ENCODE measurements at places on chromosomes 16 and 17.

DNA sequence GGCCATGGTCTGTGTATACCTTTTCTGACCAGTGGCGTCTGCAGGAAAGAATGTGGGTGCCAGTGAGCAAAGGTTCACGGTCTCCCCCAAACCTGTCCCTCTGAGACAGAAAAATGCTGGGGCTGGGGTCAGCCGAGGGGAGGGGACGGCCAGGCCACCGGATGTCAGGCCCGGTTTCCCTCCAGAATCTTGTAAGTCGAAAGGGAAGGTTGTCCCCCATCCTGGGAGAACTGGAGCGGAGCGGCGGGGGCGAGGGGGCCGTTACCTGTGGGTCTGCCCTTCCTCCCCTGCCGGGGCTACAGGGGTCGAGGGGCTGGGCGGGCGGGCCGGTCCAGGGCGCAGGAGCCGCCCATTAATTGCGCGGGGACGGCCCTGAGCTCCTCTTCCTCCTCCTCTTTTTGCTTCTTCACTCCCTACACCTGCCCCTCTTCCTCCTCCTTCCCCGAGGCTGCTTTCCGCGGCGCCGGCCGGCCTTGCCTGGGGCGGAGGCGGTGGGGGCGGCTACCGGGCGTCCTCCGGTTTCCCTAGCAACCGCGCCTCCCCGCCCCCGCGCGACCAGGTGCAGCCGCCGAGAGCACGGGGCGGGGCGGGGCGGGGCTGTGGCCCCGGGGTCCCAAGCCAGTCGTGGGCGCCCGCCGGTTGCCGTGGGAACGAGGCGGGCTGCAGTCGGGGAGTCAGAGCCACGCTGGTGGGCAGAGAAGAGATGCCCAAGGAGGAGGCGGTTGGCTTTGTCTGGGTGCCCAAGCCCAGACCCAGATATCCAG lies at the start of gene MARCHF10:
Gene MARCHF10, minus strand, starts transcription at position 503 of the 764 bp plus-strand sequence. CDS start 6,579 bp downstream, outside the sequence.
- DNase-seq = no peak

GRCh38 chr17:39979893-39980350 lies 685 bp upstream of the PSMD3 start:
- no peak for DNase-seq

DNA sequence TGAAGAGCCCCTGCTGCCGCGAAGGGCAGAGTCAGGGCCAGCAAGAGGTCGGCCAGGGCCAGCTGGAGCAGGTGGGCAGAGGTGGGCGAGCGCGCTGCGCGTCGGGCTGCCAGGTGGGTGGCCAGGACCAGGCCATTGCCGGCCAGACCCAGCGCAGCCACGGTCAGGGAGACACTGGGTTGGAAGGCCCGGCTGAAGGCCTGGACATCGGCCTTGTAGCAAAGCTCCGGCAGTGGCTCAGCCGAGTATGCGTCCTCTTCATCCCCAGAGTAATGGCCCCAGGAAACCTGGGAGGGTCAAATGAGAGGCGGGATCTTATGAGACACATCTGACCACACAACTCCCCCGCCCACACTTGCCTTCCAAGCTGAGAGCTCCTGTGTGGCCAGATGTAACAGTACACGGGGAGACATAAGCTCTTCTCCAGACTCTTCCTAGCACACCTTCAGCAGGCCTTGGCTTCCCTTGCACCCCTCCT lies 1.3 kb downstream of the CCR10 start:
- DNase-seq = no peak

DNA sequence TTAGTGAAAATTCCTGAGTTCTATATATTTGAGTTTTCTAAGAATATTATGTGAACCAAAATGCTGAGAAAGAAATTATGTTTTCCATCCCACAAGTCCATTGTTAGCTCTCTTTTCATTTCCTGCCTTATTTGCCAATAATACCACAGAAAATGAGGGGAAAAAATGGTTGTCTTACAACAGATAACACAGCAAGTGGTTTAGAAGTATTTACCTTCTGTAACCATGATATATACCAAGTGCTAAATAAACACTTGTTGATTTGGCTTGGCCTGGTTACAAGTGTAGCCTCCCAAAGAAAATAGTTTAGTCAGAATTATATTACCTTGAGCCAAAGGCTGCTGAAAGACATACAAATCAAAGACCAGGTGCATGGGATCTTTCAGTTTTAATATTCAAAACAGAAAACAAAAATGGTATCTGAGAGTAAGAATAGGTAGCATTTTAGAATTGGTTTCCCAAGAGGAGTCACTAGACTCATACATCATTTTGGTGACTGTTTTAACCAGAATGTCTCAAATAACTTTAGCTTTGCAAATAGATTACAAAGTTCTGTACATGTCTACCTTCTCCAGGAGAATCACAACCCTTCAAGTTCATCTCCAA lies 439.8 kb upstream of the DYNLRB2 start:
- no peak for DNase-seq

DNA sequence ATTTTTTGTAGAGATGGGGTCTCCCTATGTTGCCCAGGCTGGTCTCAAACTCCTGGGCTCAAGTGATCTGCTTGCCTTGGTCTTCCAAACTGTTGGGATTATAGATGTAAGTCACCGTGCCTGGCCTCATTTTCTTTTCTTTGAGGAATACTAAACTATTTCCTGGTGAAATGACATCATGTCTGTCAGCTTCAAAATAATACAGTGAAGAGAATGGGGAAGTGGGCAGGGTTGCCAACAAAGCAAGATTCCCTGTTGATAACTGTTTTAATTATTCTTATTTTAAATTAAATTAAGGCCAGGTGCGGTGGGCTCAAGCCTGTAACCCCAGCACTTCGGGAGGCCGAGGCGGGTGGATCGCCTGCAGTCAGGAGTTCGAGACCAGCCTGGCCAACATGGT lies 21.1 kb downstream of the PIPOX start:
- no peak for DNase-seq

DNA sequence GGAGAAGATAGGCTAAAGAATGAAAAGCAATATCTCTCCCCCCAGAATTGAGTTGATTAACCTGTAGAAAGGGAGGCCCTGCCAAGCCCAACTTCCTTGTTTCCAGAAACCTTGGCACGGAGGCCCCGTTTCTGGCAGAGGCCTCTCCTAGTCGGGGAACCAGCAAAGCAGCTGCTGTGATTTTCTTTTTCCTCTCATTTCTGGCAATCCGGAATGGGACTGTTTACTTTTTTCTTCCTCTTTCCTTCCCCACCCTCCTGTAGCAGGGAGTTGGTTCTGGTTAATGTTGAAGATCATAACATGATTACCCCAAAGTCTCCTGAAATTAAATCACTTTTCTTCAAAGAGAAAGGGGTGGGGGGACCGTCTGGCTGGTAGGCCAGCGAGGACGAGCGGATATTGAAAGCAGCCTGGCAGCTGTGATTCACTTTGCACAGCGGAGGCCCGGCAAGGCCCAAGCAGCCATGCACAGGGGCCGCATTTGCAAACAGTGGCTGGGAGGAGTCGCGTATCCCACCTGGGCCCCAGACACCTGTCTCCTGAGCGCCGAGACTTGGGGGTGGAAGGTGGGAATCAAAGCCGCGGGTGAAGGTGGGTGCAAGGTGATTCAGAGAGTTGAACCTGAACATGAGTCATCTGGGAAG lies 51.5 kb downstream of the NTN1 start:
- no peak for DNase-seq

- no peak for DNase-seq
Measured at GRCh38 chr17:71438631-71439146, 682.1 kb upstream of the SOX9 start.

DNA sequence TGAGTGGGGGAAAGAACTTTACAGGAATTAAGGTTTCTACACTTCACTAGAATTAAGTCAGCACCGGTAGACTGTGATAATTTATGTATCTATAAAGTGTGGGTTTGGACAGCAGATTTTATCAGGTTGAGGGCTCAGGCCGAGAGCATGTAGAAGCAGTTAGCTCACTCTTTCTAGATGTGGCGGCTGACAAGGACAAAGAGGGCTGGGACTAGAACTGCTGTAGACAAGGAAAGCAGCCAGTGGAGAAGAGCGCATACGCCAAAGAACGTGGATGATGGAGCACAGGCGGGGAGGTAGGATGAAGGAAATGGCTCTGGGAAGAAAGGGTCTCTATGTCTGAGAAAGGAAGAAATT lies 504 bp upstream of the GOSR1 start:
- peak; percentile 14 for DNase-seq

GRCh38 chr17:72143245-72143644 lies 22.4 kb downstream of the SOX9 start:
- no peak for DNase-seq

DNA sequence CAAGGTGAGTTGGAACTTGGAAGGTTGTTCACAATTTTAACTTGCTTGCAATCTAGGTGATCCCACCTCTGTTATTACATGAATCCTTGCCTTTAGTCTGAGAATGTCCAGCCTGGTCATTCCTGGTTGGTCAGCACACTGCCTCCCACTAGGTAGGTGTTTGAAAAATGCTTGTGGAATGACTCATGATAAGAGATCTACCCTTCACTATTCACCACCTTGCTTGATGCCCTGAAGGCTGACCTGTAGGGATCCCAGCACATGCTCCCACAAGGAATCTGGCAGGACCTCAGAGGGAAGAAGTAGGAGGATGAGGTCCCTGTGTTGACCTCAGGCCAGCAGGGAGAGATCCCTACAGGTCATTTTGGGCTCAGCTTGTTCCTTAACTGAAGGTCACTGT lies 30.2 kb upstream of the ABCA3 start:
- DNase-seq = no peak

- no peak for DNase-seq
Measured at GRCh38 chr16:50399411-50399810, 30.6 kb upstream of the BRD7 start.

DNA sequence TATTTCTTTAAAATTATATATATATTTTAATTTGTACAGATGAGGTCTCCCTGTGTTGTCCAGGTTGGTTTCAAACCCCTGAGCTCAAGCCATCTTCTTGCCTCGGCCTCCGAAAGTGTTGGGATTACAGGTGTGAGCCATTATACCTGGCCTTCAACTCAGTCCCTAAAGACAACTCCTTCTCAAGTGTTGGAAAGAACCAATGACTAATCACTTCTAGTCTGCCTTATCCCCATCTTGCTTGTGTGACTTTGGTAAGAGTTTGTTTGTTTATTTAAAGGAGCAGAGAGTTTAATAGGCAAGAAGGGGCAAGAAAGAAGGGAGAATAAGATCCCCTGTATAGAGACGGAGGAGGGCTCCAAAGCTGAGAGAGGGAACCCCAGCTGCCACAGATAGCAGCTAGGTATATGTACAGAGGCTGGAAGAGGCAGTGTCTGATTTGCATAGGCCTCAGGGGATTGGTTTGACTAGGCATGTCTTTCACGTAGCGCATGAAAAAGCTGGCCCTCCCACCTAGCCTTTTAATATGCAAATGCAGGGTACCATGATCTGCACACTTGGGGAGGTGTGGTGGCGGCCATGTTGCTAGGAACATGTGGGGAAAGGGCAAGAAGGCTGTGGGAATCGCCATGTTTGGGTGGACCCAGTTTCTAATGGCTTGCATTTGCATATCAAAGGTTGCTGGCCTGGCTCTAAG lies 21.5 kb downstream of the ABCC1 start:
- no peak for DNase-seq

- DNase-seq = peak; percentile 73
Measured at GRCh38 chr16:28925386-28926228, 569 bp upstream of the RABEP2 start.
